AG09309 (cell line): ENCODE measurements at places on chromosomes 2 and 18.

- no peak for DNase-seq
Measured at GRCh38 chr18:58227361-58227930, 183.4 kb downstream of the NEDD4L start.

DNA sequence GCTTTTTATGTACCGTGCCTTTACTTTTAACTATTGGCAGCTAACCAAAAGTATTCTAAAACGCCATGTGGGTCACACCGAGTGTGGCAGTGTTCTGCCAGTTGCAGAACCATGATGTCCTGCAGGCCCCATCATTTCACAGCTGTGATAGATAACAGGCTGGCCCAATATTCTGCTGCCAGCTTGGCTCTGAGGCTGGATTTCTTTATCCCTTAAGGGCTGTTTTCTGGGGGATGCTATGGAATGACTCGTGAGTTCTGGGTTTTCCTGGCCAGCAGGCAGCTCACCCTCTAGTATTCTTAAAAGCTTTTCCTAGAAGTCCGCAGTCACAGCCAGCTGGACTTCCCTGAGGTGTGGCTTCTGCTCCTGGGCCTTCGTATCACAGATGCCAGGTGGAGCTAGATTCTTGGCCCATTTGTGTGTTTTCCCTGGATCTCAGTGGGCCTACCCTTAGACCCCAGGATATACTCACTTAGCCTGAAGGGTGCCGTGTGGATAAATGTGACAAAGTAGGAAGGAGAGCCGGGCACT lies 41.0 kb downstream of the FHOD3 start:
- no peak for DNase-seq

DNA sequence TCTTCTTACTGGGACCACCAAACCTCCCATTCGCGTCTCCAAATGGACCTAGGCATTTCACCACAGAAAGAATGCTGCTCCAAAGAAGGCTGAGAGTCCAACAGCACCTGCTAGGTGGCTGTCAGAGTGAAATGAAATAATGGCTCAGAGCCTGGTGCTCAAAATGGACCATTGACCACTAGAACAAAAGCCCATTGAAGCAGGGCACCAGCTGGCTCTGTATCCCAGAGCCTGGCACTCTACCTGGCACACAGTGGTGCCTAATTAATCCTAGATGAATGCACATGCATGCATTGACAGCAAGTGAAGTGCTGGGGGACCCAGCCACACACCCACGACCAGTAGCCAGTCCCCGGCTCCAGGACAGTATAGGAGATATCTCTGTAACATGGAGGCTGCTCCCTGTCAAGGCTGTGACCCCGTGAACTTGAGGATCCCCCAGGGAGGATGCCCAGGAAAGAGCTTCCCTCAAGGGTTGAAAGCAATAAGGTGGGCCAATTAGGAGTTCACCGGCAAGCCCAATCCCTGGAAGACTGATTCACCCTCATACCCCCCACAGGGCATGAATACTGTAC lies 261.3 kb downstream of the TNS1 start:
- no peak for DNase-seq

- DNase-seq: no peak
Measured at GRCh38 chr2:127683757-127684156, 8.4 kb upstream of the LIMS2 start.

DNA sequence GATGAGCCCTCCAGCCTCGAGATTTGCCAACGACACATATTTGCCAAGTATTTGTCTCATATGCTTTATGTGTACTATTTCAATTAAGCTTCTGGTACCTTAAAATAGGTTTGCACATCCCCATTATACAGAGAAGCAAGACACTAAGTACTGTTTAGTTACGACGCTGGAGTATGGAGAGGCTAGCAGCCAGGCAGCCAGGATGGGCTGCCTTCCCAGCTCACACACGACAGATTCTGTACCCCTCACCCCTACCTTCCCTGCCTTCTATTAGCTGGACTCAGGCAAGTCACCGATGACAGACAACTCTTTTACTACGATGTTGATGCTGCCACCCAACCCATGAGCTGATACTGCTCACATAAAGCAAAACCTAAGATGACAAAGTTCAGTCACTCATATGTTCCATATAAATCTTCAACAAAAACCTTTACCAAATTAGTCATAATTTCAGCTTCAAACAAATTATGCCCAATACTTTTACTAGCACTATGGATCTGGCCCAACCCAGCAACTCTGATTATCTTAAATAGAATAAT lies 17.0 kb downstream of the PDIA6 start:
- DNase-seq: no peak

DNA sequence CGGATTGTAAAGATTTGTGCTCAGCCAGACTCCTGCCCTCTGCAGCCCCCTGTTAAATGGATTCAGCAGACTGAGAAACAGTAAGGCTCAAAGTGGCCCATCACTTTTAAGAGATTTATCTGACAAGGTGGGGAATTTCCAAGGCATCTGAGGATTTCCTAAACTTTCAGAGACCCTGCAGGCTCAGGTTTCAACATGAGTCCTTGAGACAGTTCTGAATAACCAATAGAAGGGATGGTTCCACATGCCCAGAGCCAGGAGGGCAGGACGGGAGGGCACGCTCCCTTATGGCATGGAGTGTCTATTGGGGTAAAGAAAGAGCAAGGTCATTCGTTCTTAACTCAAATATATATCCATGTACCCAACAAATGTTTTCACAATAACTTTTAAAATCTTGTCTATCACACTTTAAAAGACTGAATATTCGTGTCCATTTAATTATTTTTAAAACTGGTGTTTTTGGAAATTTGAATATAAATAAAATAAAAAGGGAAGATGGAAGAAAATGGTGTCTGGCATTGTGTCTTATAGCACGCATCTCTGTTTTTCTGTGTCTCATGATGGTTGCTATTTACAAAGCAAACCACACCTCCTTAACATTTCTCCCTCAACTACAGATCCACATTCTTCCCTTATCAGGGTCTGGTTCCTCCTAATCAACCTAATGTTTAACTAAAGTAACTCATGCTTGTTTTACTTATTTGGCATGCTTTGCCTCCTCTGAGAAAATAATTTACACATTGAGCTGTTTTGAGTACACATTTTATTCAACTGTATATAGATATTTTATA lies 56.0 kb upstream of the DSG1 start:
- DNase-seq: no peak

- no peak for DNase-seq
Measured at GRCh38 chr2:11701206-11701605, 31.2 kb upstream of the NTSR2 start.

DNA sequence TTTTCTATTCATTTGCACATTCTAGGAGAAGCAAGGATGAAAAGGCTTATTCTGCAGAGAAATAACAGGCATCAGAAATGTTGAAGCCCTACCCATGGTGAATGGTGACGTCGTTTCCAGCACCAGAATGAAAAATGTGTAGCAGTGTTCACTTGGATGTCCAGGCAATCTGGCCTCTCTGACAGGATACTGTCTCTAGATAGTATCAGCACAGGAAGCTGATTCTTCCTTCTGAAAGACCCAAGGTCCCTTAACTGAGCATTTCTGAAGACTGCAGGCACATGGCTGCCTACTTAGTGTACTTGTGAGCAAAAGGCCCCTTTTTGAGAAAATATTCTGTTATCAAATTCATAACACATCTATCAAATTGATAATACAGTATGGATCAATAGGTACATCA lies 234.1 kb downstream of the XIRP2 start:
- DNase-seq: no peak

DNA sequence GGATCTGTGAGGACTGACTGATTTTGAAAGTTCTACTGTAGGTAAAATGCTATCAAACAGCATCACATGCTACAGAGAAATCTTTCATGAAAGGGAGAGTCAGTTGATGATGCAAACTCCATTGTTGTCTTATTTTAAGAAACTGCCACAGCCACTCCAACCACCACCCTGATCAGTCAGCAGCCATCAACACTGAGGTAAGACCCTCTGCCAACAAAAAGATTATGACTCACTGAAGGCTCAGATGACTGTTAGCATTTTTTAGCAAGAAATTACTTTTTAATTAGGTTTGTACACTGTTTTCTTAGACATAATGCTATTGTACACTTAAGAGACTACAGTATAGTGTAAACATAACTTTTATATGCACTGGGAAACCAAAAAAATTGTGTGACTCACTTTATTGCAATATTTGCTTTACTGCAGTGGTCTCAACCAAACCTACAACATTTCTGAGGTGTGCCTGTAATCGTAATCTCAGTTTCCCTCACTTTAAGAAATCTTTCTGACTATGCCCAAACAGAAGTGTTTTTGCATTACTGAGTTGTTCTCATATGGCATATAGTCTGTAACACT lies 42.8 kb downstream of the METTL8 start:
- DNase-seq: peak; percentile 37

DNA sequence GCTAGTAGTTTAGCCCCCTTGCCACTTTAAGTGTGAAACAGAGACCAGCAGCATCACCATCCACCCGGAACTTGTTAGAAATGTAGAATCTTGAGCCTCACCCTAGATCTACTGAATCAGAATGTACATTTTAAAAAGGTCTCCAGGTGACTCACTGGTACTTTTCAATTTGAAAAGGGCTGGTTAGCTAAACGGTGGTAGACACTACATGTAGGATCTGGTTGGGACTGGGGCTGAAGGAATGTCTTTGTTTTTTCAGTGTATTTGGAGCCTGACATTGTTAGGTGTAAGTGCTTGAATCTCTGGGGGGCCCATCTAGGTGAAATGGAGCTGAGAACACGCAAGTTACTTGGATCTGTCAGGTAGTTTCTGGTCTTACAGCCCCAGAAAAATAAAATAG lies 44.0 kb upstream of the XPO1 start:
- no peak for DNase-seq

- DNase-seq: peak; percentile 79
Measured at GRCh38 chr2:235594041-235594440, 100.2 kb downstream of the AGAP1 start.

- DNase-seq: peak; percentile 28
Measured at GRCh38 chr2:23843051-23843976, 83.6 kb downstream of the ATAD2B start.

- DNase-seq: no peak
Measured at GRCh38 chr18:76493213-76494161, 1.6 kb downstream of the ZNF516 start.

DNA sequence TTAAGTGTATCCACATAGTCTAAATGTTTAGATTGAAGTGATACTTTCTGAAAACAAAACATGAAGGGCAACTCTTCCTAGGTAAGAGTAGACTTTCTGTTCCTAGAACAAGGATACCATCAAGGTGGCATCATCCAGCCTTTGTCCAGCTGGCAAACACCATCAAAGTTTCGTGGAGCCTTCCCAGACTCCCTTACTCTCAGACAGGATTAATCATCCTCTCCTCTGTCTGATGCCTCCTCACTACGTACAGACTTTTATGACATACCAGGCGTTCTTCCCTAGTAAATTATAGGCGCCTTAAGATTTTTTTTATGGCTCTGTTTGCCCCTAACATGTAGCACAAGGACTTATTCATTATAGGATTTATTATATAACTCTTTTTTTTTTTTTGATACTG lies 29.4 kb upstream of the ASNSD1 start:
- no peak for DNase-seq

DNA sequence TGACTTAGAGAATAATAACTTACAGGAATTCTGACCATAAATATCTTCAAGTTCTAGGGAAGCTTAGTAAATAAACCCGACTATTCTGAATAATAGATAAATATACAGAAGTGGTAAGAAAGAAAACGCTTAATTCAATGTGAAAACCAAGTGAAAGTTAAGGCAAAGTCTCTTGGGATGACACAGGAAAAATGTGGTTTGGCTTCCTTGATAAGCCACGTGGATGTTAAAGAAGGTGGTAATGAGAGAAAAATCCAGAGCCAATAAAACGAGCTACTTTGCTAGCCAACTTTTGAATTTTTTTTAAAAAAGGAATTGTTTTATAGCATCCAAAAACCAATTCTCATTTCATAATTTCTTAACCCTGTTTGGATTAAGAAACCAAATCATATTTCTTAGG lies 166.2 kb upstream of the VRK2 start:
- no peak for DNase-seq

- DNase-seq: no peak
Measured at GRCh38 chr2:119606674-119607073, 62.4 kb downstream of the CFAP221 start.

GRCh38 chr2:216855079-216855478 lies 4.8 kb downstream of the TNP1 start:
- no peak for DNase-seq

GRCh38 chr2:144152817-144153271 lies 367.1 kb downstream of the ZEB2 start:
- DNase-seq: no peak

GRCh38 chr2:121783180-121783579 lies 27.7 kb downstream of the TSN start:
- no peak for DNase-seq

- DNase-seq: peak; percentile 84
Measured at GRCh38 chr2:9675415-9676351, 44.9 kb upstream of the YWHAQ start.

GRCh38 chr2:157748371-157749142 lies 119.9 kb upstream of the ACVR1C start:
- DNase-seq: no peak

DNA sequence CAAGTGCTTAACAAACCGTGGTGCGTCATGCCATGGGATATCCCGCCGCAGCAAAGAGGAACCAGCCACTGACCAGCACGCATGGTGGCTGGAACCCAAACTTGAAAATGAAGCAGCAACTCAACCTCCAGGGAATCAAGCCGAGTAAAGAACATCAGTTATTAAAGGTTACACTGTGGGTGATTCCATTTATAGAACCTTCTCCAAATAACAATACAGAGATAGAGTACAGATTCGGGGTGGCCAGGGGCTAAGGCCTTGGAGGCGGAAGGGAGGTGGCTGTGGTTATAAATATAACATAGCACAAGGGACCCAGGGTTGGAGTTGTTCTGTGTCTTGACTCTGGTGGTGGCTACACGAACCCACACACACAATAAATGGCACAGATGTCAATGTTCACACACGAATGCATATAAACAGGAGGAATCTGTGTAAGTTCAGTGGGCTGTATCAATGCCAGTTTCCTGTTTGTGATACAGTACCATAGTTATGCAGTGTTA lies 123.1 kb downstream of the EIPR1 start:
- no peak for DNase-seq

GRCh38 chr2:188610050-188610444 lies 318.4 kb downstream of the GULP1 start:
- DNase-seq: no peak

- no peak for DNase-seq
Measured at GRCh38 chr2:147623328-147623727, 221.5 kb upstream of the ACVR2A start.

DNA sequence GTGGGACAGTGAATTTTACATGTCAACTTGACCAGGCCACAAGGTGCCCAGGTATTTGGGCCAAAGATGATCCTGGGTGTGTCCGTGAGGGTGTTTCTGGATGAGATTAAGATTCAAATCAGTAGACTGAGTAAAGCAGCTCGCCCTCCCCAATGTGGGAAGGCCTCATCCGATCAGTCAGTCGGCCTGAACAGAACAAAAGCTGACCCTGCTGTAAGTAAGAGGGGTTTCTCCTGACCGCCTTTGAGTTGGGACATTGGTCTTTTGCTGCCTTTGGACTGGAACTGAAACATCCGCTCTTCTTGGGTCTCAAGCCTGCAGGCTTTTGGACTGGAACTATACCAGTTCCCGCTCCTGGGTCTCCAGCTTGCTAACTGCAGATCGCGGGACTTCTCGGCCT lies 233.3 kb downstream of the KLHL29 start:
- DNase-seq: no peak
